ENCODE measurements at places on chromosomes 2 and 18.
A peak's percentile ranks its signal among the peaks of the same experiment; 100 is the strongest.

DNA sequence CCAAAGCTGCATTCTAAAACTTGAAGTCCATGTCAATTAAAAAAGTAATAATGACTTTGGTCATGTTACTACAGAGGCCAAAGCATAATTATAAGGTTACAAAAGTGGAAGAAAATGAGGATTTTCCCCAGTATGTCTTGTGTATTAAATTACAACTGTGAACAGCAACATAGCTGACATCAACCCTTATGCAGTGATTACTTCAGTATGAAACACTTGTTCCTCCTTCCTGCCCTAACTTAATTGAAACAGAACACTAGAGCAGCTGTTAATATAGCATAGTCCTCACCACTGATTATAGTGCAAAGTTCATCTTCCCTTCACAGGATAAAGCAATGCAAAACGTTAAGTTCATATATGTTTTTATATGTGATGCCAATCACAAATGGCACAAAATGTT, 29.9 kb downstream of the EPB41L3 start:
- DNase-seq: no peak

DNA sequence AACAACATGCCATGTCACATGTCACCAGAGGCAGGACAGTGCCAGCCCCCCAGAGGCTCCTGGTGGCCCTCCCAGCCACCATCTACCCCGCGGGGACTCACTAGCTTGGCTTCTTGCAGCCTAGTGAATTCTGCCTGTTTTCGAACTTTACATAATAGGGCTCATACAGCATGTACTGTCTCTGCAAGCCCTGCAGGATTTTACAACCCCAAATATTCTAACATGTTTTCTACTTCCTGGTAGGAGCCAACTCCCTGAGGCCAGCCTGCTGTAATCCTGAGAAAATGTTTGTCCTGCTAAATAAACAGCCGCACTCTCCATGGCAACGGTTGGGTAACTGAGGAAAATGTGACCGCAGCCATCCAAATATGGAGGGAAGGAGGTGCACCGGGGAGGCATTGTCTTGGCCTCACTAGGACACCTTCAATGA, 2.7 kb downstream of the PER2 start:
- no peak for DNase-seq

DNA sequence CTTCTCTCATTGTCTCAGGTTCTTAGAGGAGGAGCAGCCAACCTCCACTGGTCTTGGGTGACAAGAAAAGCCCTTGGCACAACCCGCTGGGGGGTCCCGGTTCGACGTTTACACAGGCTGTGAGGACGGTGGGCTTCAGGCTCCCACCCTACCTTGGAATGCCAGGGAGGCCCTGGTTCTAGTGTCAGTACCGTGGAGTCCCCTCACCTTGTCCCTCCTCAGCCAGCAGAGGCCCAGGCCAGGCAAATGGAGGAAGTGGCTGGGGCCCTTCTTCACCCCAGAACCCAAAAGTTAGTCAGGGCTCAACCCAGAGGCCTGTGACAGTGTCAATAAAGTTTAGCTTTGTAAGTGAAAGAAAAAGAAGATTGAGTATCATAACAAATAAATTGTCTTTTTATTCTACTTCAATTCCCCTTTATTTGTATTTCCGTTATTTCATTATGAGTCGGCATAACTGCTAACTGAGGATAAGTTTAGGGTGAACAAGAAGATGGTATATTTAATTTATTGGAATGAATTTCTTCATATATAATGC, 62.6 kb upstream of the ZSWIM2 start:
- DNase-seq: no peak

- no peak for DNase-seq
These were observed 110.5 kb downstream of the GATA6 start for GRCh38 chr18:22279741-22280452.

- DNase-seq: no peak
These were observed 40.4 kb downstream of the L3MBTL4 start for GRCh38 chr18:6374340-6374739.

DNA sequence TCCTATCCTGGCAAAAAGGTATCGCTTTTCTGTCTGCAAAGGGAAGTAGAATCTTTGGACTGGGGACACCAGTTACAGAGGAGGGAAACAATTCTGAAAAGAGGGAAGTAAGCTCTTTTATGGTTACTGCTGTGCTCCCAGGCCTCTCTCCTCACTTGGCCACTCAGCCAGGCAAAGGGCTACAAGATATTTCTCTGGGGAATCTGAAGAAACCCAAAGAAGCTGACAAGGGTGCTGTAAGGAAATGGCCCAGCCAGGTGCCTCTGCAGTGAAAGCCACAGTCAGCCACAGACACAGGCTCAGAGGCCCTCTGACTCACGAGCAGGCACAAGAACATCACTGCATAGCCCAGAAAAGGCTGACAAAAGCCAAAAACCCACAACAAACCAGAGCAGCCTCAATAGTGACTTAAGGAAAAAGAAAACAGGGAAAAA, 5.8 kb downstream of the HDLBP start:
- DNase-seq: peak; percentile 47

DNA sequence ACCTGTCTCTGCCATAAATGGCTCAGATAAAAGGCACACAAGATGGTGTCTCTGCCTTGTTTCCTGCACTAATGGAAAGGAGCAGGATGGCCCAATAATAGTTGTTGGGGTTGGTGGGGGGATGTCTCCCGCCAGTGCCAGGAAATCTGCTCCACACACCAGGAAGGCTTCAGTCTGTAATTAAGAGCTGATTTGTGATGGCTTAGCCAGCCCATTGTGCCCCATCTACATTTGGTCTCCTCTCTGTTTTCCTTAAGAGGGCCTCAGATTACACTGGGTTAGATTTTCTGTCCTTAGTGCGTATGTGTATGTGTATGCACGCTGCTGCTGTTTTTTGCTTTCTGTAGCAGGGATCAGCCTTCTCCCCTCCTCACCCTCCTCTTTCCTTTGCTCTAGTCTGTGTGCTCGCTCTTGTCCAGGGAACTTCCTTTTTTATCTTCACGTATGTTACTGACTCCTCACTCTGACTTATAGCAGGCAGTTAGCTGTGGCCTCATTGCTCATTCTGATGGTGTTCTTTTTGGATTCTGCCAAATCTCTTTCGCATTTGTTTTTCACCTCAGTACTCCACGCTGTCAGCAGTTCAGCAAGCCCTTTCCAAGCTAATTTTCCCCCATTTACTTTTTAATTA, 33.4 kb upstream of the MGAT5 start:
- no peak for DNase-seq

GRCh38 chr2:120764991-120765677, 29.5 kb downstream of the GLI2 start:
- no peak for DNase-seq

DNA sequence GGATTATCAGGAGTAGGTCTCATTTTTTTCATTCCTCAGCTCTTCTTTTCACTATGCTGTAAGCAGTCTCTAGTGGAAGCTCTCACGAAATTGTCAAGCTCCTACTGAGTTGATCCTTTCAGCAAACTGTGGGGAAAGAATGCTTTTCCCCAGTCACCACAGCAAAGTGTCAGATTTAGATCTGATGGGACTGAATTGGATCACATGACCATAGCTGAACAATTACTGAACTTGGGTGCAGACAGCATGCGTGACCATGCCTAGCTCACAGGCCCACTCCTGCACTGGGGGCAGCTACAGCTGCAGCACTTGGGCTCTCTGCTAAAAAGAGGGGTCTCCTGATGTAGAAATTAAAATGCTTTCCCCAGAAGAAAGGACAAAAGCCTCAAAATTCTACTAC, 3.1 kb downstream of the ARHGAP15 start:
- no peak for DNase-seq

DNA sequence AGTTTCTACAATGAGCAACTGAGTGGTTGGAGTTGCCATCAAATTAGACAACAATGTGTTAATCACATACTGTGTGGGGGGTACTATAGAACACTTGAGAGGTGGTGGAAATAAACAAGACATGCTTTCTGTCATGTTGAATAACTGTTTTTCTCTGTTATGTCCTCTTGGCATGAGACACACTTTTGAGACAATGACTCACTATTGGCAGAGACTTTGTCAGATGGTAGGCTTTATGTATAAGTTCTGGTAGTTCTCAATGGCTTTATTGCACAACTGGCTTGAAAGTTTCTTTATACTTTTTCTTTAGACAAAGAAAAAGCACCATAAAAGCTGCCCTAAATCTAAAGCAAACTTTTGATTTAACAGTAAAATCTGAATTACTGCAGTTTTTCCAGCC, 578.7 kb downstream of the ADCYAP1 start:
- DNase-seq: no peak

- no peak for DNase-seq
These were observed 397.7 kb upstream of the HNRNPA3 start for GRCh38 chr2:176814740-176815367.

DNA sequence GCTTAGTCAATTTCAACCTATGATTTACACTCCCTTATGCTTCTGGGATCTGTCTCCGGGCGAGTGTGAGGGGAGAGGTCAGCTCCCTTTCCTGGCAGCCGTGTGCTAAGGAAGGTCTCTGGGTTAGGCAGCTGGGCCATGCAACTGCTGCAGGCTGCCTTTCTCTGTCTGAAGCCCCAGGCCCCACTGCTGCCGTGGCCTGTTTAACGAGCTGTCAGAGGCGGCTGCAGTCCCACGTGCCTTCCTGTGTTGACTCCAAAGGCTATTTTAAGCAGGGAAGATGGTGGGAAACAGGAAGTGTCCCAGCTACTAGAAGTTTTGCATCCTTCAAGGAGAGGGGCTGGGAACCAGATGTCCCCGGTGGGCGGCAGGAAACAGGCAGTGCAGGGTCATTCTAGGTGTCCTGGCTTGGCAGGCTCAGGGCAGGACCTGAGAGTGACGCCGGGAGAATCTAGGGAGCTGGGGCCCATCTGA, 186.4 kb downstream of the TNS1 start:
- DNase-seq: no peak

DNA sequence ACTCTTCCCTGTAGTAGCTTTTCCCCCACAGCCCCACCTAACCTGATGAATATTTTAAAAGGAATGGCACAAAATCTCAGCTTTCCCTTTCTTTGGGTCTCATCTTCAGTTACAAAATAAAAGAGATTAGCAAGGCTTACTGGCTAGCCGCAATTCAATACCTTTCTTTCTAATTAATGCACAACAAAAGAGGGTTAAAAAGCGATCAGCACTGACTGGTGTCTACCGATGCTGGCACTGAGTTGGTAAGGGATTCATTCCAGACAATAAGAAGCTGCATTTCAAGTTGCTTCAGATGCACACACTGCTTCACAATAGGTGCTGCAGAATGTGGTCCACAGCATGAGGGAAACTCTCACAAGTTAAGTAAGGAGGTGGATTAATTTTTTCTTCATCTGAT, 41.9 kb downstream of the HDHD2 start:
- no peak for DNase-seq

- DNase-seq: no peak
These were observed 90.1 kb downstream of the RTN4 start for GRCh38 chr2:54960164-54960563.

DNA sequence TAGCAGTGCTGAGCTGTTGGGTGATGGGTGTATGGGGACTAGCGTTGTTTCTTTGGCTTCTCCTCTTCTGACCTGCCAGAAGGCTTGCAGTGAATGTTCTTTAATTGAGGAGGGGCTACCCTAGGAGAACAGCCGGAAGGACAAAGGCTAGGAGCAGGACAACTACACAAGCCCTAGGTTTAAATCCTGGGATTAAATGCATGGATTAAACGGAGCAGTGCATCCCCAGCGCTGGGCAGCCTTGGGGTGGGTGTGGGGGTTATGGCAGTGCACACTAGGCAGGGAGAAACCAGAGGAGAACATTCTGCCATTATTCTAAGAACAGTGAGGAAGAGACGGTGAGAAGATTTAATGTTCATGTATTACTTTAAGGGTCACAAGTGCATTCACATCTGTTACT, 86.4 kb upstream of the MCFD2 start:
- no peak for DNase-seq

DNA sequence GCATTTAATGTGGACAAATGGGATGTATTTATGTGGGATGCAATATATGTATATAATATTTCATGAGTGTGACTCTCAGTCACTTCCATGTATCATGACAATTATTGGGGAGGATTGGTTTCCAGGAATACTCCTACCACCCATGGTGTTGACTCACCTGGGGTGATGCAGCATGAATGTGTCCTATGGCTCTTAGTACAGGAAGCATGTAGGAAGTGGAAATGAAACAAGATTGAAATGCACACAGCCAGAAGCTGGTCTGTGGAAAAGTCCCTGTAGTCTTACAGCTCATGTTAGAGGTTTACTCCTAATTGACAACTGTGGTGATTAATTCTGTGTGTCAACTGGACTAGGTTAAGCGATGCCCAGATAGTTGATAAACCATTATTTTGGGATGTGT, 89.3 kb upstream of the HAAO start:
- DNase-seq: no peak

- no peak for DNase-seq
These were observed 60.7 kb downstream of the LYPD1 start for GRCh38 chr2:132609101-132609890.

- DNase-seq: no peak
These were observed 268.2 kb downstream of the RPIA start for GRCh38 chr2:88959480-88960204.

GRCh38 chr2:55114597-55114996, 64.3 kb upstream of the RTN4 start:
- no peak for DNase-seq

GRCh38 chr2:102250278-102250821, 61.0 kb upstream of the IL1RL1 start:
- no peak for DNase-seq

DNA sequence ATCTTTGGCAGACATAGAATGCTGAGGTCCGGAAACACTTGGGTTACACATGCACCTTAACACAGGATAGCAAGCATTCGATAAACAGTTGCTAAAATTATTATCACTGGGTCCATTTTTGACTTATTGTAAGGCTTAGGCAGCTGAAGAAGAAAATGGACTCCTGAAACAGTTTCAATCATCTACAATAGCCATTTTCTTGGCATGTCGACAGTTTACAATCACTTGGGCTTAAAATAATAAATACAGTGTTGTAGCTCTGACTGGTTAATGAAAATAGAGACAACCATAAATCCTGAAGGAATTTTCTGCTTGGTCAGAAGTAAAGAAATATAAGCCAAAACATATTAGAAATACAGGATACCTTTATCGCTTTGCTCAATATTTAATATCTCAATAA, 169.2 kb downstream of the XIRP2 start:
- DNase-seq: no peak

- DNase-seq: no peak
These were observed 102.3 kb upstream of the EPHA4 start for GRCh38 chr2:221674446-221674845.

- no peak for DNase-seq
These were observed 1.4 kb downstream of the STAT4 start for GRCh38 chr2:191149391-191149790.

GRCh38 chr2:122148128-122148767, 392.8 kb downstream of the TSN start:
- no peak for DNase-seq

DNA sequence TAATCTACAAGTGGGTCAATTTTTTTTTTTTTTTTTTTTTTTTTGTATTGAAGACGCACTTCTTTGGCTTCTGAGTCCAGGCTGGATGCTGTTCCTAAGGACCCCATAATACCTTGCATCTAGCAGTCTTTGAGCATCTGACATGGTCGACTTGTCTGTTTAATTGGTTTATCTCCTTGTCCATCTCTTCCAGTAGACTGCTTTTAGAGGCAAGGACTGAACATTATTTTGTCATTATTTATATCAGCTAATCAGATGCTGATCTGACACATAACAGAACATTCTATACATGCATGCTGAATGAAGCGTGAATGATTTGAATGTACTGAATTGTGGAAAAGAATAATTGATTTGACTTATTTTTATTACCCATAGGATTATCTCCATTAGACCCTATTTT, 118.7 kb downstream of the CDH7 start:
- DNase-seq: no peak
